HFF-Myc (cell line): ENCODE measurements at places on chromosomes 7 and 10.

DNA sequence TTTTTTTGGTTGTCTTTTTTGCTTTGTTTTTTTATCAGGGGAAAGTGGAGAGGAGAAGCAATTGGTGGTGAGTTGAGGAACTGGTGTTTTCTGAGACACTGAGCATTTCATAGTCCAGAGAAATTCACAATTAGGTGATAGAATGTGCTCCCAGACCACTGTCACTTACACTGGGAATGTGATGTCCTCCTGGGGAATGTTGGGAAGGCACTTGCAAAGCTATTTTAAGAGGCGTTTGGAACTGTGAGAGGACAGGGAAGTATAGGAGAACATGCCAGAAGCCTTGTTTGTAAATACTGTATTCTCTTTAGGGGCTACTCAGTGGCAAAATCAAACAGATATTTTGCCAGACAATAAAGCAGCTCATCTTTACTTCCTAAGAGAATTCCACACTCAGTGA, 16.0 kb downstream of the CHRM2 start:
- DNase-seq = no peak

- no peak for DNase-seq
Observed at GRCh38 chr7:79666472-79666871, 213.0 kb upstream of the MAGI2 start.

DNA sequence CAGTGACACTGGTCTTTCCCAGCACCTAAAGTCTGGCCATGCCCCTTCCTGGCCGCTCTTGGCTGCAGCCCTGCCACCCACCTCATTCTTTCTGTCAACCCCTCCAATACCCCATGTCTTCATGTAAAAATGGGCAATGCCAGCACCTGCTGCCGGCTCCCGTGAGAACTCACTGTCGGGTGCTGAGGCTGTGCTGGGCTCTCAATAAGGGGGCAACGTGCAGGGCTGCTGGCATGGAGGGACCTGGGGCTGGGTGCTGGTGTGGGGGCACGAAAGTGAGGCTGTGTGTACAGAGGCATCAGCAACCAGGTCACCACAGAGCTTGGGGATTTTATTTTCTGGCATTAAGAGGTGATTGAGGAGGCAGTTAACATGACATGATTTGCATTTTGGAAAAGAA, 65.3 kb downstream of the ALOX5 start:
- no peak for DNase-seq

DNA sequence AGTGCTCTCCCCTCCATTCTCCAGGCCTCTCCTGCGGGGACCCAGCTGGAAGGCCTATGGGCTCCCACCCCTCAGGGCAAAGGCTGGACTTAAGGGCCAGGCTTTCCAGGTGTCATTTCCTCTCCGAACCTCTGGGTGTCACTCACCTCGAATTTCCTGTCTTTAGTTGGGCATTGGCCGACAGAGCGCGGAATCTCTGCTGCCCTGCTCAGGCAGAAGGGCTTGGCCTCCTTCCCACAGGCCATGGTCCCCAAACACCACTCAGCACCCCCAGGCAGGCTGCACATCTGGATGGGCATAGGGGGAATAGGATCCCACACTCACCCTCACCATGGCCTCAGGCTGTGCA, 212.9 kb downstream of the CCSER2 start:
- DNase-seq = no peak

- DNase-seq = no peak
Observed at GRCh38 chr7:52764492-52765169, 270.8 kb upstream of the POM121L12 start.

GRCh38 chr7:5657901-5658300, 123.6 kb downstream of the RNF216 start:
- no peak for DNase-seq

- no peak for DNase-seq
Observed at GRCh38 chr10:84054743-84055142, 84.6 kb upstream of the GHITM start.

DNA sequence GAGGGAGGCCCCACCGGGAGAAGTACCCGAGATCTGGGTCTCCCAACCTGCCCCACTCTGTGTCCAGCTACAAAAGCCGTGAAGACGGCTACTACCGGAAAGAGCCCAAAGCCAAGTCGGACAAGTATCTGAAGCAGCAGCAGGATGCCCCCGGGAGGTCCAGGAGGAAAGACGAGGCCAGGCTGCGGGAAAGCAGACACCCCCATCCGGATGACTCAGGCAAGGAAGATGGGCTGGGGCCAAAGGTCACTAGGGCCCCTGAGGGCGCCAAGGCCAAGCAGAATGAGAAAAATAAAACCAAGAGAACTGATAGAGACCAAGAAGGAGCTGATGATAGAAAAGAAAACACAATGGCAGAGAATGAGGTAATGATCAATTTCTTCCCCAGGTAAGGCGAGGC, 59.1 kb upstream of the PDCD4 start:
- no peak for DNase-seq
